ENCODE measurements at places on chromosomes 7 and 10.

- no peak for DNase-seq
Observed at GRCh38 chr7:30879139-30880124, 32.2 kb upstream of the AQP1 start.

DNA sequence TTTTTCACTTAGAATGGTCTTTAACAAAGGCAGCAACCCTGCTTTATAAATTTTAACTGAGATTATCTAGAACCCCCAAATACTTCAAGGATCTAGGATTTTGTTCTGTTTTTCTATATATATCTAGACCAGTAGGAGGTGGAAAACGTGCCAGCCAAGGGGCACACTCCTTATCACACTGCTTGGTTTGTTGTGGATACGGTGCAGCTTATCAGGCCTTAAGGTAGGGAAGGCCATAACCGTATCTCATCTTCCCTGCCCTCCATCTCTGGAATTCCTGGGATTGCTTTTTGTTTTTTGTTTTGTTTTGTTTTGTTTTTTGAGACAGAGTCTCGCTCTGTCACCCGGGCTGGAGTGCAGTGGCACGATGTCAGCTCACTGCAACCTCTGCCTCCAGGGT lies 75.4 kb downstream of the MPLKIP start:
- no peak for DNase-seq

DNA sequence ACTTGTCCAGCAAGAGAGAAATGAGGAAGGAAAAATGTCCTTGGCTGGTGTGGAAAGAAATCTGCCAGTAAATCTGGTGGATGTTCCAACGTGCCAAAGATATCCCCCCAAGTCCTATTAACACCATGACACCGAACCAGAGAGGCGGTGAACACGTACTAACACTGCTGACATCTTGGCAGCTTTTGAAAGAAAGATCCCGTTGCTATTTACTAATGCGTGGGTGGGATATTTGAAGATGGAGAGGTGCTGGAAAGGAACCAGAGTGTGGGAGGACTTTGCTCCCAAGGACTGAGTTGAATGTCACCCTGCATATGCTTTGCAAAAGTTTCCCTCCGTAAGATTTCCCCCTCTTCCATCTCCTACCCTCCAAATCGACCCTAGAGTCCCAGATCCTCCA lies 7.9 kb downstream of the CCDC3 start:
- no peak for DNase-seq

GRCh38 chr7:27138985-27139333 lies 4.5 kb downstream of the HOXA5 start:
- no peak for DNase-seq

GRCh38 chr10:45649296-45649695 lies 23.3 kb downstream of the ZFAND4 start:
- DNase-seq = no peak

- no peak for DNase-seq
Observed at GRCh38 chr7:39005036-39005435, 27.3 kb downstream of the POU6F2 start.

GRCh38 chr10:48557511-48558123 lies 47.3 kb downstream of the ARHGAP22 start:
- DNase-seq = no peak

- DNase-seq = no peak
Observed at GRCh38 chr10:132585732-132586722, 48.4 kb downstream of the INPP5A start.

GRCh38 chr10:102764470-102765161 lies 20.9 kb downstream of the WBP1L start:
- DNase-seq = no peak

- no peak for DNase-seq
Observed at GRCh38 chr7:123863461-123863860, 18.5 kb downstream of the HYAL4 start.

- DNase-seq = no peak
Observed at GRCh38 chr7:112540839-112541577, 60.2 kb downstream of the LSMEM1 start.

DNA sequence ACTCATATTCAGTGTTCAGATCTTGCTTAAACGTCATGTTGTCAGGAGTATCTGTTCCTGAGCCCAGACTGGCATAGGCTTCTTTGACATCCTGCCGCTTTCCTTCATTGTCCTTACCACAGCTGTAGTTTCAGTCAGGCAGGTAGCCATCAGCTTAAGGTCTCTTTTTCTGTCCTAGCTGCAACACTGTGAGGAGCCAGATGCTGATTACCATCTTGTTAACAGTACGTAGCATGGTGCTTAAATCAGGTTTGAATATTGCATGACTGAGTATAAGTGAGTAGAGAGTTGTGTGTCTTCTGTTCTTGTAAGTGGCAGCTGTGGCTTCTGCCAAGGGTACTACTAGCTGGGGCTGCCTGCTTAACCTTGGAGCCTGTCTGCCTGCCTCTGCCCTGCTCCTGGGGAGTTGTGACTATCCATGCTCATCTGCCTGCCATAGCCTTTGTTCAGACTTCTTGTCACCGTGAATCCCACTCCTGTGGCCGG lies 92.6 kb downstream of the MAPK8 start:
- DNase-seq = no peak

DNA sequence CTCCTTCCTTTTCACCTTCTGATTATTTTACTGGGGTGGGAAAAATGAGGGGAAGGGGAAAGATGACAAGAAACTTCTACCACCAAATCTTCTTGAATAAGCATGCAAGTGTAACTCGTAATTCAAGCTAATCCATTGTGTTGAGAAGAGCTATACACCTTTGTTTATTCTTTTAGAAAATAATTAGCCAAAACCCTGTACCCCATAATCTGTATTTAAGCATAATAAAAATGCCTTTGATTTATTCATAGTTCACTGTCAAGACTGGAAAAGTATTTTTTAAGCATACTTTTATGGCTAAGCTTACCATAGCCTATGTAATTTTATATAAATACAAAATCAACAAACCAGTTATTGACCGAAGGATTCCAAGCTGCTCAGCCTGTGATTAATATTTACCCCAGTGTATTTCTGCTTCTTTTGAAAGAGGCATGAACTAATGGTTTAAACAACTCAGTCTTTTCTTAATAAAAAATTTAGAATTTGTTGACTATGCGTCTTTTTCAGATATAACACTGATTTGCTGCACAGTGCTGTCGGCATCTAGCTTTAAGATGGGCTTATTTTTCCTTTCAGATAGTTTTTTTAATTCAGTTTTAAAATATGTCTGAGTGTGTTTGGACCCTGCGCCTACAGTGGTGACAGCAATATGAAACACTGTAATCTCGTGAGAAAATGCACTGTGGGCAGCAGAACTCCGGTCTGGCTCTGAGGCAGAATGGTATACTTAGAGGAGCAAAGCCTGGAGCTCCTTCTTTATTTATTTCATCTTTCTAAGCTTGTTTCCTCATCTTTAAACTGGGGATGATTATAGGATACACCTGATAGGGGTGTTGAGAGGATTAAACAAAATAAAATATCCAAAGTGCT lies 238.8 kb upstream of the LRGUK start:
- DNase-seq = no peak

DNA sequence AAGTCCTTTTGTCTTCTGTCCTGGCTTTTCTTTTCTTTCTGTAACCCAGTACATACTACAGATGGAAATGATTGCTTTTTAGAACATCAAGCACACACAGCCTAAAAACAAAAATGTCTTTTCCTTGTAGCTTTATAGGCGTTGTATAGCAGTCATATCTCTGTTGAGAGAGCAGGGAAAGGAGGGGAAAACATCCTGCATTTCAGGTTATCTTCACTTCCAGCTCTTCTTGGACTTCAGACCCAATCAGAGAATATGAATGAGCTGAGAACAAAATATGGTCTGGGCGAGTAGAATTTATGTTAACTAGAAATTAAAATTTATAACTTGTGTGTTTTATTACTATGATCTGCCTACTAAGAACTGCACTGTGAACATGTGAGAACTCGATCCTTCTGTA lies 14.7 kb downstream of the TMEM60 start:
- DNase-seq = no peak

- DNase-seq = no peak
Observed at GRCh38 chr10:9709849-9710248, 1307.8 kb upstream of the CELF2 start.

- DNase-seq = no peak
Observed at GRCh38 chr10:102949916-102950315, 31.8 kb downstream of the CNNM2 start.

GRCh38 chr10:95221124-95221523 lies 27.1 kb downstream of the ACSM6 start:
- DNase-seq = no peak

DNA sequence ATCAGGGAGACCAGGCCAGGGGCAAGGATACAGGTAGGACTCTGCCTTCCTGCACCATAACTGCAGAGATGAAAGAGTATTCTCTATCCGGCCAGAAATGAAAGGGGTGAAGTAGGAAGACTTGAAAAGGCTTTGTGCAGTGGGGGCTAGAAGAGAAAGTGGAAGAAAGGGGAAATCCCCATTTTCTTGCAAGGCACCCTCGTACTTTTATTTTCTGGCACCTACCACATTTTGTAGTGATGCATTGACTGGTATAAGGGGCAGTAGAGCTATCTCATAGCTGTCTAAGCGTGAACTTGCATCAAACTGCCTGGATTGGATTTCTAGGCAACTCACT lies 752 bp upstream of the CAMK2G start:
- DNase-seq = no peak

DNA sequence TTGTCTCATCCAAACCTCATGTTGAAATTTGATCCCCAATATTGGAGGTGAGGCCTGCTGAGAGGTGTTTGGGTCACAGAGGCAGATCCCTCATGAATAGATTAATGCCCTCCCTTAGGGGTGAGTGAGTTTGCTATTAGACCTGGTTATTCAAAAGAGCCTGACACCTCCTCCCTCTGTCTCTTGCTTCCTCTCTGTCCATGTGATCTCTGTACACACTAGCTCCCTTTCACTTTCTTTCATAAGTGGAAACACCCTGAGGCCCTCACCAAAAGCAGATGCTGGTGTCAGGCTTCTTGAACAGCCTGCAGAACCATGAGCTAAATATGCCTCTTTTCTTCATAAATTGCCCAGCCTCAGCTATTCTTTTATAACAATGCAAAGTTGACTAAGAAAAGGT lies 447.1 kb downstream of the MDFIC start:
- no peak for DNase-seq
